Hypothalamus (tissue), 51 donors: ENCODE measurements at places on chromosomes 7 and 10.

DNA sequence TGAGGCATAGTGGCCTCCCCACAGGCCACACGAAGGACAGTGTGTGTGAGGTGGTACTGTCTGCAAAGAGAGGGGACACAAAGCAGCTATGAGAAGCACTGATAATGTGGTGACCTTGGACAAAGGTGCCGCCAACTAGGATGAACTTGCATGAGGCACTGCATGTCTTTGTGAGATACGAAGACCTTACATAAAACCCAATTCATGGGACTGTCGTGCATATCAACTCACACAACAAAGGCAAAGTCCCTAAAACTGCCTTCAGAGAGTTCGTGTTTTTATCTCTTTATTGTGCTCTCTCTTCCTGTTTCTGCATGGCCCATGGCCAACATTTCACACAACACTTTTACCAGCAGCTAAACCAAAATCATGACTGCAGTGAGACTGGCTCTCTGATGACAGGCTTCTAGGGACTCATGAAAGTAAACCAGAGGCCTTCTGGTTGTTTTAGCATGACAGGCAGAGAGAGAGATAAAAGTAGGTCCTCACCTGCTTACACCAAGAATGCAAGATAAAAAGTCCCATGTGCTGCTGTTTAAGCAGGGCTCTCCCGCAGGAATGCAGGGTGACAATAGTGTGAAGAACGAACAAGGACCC lies 347.8 kb downstream of the ELMO1 start:
- no peak for DNase-seq

DNA sequence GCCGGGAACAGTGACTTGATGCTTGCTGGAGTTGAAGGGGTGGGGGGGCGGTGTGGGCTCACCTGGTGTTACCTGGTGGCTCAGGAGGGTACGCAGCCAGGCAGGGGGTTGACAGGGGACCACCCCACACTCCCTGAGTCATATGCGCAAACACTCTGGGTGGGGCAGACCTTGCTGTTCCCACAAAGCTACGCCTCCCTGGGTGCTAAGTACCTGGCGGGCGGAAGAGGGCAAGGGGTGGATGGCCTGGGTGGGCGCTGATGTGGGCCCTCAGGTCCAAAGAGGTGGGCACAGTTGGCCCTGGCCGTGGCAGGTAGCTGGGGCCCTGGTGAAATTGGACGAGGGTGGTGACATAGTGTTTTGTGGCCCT lies 13.9 kb downstream of the STX1A start:
- no peak for DNase-seq

GRCh38 chr10:96955794-96956193 lies 123.7 kb downstream of the LCOR start:
- no peak for DNase-seq

GRCh38 chr7:2247141-2247995 lies 5.3 kb downstream of the NUDT1 start:
- DNase-seq: peak; percentile 21

DNA sequence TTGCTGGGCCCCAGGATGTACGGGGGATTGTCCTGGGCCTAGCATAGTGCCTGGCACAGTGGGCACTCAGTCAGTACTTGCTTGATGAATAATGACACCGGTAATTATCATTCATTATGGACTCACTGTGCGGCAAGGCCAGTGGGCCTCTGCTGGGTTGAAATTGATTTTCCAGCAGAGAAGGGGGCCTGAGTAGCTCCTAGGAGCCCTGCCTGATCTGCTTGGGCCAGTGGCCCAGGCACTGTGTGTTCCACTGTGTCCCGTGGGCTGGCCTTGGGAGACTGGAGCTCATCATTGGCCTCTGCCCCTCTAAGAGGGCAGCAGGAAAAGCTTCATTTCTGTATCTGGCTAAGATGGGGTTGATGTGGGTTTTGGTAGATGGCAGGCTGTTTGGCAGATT lies 1.4 kb downstream of the CHST3 start:
- no peak for DNase-seq

DNA sequence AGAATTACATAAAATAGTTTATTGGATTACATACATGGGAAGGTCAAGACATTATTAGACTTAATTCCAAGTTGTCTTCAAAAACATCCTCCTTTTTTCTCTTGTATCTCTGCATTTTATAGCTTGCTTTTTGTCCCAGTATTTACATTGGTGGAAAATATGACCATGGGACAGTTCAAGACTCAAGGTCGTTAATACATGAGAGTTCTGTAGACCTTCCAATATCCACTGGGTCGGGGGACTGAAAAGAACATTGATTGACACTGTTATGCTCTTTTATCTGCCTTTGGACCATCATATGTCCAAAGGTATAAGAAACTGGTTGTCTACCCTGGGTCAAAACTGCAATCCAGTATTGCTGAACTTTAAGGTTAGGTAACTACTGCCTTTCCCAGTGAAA lies 36.7 kb downstream of the AKR1C4 start:
- no peak for DNase-seq
